ENCODE measurements at places on chromosomes 16 and 17.

DNA sequence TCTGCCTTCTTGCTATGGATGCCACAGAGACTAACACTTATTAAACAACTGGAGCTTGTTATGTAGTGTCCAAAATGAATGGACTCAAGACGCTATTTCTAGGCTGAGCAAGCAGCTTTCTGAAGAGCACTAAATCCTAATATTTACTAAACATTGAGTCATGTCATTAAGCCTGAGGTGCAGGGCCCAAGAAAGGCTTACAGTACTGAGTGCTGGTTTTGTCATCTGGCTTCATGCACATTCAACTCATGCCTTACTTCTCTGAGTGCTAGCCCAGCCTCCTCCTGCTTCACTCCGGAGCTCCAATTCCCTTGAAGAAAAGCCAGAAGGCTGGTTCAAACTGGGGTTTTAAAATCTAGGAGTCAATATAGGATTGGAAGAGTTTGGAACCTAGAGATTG, 363.3 kb upstream of the CDH5 start:
- no peak for DNase-seq

- DNase-seq, result no peak
Observed at GRCh38 chr17:1067282-1067956, 70.5 kb downstream of the TIMM22 start.

DNA sequence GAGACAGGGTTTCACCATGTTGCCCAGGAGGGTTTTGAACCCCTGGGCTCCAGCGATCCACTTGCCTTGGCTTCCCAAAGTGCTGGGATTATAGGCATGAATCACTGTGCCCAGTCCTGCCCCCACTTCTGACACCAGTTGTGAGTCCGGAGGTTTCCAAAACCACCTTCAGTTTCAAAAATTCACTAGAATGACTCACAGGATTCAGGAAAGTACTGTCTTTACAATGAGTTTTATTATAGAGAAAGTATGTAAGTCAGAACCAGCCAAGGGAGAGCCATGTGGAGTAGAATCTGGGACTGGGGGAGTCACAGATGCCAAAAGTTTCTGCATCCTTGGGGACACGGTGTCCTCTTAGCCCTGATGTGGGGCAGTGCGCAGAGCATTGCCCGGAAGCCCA, 55.1 kb downstream of the PLD6 start:
- DNase-seq, result no peak

DNA sequence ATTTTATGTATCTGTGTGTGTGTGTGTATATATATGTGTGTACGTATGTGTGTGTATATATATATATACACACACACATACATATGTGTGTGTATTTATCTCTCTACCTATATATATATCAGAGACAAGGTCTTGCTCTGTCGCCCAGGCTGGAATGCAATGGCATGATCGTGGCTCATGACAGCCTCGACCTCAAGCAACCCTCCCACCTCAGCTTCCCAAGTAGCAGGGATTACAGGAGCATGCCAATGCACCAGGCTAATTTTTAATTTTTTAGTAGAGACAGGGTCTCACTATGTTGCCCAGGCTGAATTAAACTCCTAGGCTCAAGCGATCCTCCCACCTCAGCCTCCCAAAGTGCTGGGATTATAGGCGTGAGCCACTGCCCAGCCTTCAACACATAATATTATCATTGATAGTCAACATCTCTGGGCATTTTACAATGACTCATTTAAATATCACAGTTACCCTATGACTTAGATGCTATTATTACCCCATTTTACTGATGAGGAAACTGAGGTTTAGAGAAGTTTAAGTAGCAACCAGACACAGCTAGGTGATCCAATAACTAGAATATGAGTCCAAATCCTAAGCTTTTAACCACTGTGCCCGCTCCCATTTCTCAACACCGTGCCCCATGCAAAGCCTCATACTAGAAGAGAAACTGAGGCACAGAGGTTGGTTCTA, 24.3 kb downstream of the G6PC3 start:
- DNase-seq, result no peak

- DNase-seq, result no peak
Observed at GRCh38 chr16:67865318-67865717, 7.5 kb upstream of the EDC4 start.

DNA sequence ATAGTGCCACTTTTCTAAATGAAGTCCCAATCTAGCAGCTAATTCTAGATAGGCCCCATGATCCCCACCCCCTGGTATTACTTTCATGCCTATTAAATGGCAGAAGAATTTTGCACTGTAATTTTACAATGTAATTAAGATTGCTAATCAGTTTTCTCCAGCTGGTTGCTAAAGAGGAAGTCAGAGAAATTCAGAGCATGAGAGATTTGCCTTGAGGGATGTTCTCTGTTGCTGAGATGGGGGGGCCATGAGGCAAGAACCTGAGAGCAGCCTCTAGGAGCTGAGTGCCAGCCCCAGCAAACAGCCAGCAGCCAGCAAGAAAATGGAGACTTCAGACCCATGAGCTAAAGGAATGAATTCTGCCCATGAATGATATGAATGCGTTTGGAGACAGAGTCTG, 38.9 kb downstream of the SHCBP1 start:
- DNase-seq, result no peak

DNA sequence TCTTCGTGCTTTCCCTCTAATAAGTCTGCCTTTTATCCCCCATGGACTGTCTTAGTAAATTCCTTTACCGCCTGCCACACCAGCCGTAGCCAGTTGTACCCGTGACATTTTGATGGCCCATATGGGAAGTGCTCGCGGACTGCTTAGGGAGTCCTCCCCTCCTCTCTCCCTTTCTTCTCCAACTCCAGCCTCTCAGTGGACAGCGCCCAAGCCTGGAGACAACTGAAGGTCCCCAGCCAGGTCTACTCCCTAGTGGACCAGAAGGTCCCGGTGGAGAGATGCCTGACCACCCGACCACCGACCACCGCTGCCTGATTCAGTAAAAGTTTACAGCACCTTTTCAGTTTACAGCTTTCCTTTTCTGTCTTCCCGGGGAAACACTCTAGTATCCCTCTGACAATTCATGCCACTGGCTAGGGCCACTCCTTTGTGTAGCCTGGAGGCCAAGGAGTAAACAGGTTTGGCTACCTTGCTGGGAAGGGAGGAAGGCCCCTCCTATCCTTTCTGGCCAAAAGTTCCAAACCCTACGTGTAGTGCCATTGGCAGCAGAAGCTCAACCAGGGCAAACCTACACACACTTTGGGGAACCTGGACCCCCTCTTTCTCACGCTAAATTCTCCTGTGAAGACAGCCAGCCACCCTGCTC, 18.0 kb downstream of the CTRB2 start:
- no peak for DNase-seq

- no peak for DNase-seq
Observed at GRCh38 chr16:15053904-15054303, 2.0 kb downstream of the NTAN1 start.
